AG04449 (cell line): ENCODE measurements at places on chromosomes 12 and 14.

DNA sequence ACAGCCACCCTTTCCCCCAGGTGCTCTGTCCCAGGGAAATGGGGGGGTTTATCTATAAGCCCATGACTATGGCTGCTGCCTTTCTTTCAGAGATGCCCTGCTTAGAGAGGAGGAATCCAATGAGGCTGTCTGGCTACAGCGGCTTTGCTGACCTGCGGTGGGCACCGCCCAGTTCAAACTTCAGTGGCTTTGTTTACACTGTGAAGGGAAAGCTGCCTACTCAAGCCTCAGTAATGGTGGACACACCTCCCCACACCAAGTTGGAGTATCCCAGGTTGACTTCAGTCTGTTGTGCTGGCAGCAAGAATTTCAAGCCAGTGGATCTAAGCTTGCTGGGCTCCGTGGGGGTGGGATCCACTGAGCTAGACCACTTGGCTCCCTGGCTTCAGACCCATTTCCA, 869.2 kb downstream of the SLC6A15 start:
- no peak for DNase-seq

- no peak for DNase-seq
Observed at GRCh38 chr14:43410631-43411030, 1096.5 kb downstream of the FSCB start.

DNA sequence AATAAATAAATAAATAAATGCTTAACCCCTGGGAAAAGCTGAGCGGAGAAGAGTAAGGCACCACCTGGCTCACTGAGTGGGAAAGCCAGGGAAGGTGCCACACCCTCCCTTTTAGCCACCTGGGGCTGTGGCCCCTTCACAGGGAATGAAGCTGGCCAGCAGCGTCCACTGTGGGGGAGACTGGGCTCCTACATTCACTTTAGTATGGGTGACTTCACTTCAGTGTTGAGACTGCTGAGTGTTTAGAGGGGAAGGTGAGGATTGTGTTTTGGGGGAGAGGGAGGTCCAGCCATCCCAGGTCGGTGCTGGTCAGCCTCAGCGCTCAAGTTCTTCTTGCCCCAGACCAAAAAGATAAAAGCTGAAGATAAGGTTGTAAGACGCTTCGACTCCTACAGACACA, 1.6 kb downstream of the NAB2 start:
- DNase-seq = no peak

DNA sequence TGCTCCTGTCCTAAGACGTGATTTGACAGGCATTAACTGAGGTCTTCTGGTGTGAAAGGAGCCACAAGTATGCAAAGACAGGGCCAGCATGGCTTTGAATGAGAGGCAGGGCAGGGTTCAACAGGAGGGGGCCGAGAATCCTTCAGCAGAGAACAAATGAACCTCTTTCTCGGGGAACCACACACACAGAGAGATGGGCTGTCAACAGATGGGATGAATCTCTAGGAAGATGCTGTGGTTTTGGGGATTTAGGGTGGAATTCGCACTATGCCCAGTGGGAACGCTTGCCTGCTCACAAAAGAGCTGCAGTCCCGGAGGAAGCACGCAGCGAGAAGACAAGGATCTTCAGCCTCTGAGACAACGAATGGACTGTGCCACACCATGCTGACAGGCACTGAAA, 513.4 kb downstream of the GLT1D1 start:
- DNase-seq = no peak

GRCh38 chr14:91835197-91835919, 32.0 kb downstream of the TC2N start:
- no peak for DNase-seq

DNA sequence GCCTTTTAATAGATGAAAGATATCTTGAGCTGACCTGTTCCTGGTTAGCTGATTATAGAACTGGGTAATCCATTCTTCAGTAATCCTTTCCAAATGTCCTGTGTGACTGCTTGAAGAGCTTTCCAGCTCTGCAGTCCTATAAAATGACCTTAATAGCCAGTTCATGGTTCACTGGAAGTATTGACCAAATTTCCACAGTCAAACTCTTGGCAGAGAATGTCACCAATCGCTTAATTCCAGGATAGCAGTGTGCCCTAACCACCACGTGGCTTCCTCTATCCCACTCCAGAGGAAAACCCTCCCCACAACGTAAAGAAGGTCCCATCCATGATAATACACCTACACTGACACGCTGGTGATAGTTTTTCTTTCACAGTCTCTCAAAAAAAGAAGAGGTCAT, 17.4 kb downstream of the PRKAB1 start:
- no peak for DNase-seq

DNA sequence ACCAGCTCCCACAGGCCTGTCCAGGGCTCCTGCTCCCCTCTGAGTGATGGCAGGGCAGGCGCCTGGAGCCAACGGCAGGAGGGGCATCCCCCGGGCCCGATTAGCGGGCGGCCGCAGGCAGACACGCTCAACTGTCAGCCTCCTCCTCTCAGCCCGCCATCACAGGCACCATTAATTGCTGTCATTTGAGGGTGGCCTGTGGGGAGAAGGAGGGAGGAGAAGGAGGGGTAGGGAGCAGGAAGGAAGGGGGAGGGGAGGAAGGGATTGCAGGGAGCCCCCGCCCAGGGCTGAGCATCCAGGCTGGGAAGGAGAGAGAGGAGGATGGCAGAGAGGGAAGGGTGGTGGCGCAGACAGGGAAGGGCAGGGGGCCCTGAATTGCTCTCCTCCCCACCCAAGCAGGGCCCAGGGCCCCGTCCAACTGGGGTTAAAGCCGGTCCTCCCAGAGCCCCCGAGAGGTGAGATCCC, 36.1 kb downstream of the NCOR2 start:
- no peak for DNase-seq

DNA sequence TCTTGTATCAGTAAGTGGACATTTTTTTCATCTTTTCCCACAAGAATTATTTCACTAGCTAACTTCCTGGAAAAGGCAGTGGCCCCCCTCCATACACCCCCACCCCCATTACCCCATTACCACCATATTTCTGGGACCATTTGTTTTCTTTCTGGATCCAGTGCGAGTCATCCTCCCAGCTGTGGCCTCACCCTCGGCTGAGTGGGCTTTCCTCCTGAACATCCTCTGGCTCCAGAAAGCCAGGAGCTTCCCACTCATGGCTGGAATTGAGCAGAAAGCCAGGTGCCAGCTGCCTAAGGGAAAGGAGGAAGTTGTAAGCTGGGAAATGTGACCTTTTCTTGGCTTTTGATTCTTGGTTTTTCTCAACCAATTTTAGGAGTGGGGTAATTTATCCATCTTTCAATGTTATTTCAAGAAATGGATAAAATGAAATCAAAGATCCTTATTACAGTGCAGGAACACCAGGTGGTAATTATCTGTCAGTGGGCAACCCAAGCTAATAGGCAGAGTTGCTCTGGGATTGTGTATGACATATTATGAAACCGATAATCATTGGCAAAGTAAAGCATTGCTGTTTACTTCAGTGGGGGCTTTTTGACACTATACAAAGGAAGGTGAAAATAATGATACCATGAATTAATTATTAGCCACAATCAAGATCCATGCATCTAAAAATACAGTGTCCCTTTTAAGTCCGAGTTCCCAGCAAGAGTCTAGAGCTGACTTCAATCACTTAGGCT, 124.6 kb downstream of the KICS2 start:
- no peak for DNase-seq

DNA sequence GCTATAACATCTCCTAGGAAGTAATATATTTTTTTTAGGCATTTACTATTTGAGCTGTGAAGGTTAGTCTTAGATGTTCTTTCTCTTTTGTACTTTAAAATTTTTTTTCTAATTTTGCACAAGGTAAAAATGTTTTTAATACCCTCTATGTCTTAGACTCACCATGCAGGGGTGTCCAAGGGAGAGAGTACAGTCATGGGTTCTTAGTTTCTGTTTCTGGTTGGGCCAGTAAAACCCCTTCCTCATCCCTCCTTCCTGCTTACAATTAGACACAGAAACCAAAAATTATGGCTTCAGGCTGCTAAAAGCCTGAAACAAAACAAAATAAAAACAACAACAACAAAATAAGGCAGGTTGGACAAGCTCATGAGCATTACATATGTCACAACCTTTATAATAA, 193.0 kb downstream of the SYT1 start:
- no peak for DNase-seq

DNA sequence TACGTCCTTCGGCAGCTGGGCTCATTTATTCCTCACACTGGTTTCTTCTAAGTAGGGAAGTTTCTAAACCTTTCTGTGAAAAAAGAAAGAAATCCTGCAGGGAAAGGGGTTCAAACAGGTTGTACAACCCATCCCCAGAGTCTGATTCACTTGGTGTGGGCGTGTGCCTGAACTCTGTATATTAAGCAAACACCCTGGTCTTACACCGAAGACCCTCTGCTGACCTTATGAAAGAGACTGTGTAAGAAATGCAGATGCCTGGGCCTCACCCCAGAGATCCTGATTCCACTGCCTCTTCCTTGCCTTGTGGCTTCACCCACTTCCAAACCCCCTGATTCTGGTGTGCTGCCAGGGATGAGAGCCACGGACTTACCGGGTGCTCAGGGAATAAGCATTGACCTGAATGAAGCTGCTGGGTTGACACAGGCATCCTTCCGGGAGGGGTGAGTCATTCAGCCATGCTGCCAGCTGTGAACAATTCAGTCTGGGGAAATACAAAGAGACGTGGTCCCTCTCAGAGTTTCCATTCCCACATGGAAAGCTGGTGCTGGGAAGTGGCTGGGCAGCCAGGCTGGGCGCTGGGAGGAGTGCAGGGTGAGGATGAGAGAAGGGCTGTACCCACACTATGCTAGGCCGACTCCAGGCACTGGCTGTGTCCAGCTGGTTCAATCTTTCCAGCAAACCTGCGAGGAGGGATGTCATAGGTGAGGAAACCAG, 26.5 kb upstream of the ACTN1 start:
- DNase-seq = peak; percentile 81

GRCh38 chr12:131066207-131066885, 112.6 kb downstream of the ADGRD1 start:
- no peak for DNase-seq

DNA sequence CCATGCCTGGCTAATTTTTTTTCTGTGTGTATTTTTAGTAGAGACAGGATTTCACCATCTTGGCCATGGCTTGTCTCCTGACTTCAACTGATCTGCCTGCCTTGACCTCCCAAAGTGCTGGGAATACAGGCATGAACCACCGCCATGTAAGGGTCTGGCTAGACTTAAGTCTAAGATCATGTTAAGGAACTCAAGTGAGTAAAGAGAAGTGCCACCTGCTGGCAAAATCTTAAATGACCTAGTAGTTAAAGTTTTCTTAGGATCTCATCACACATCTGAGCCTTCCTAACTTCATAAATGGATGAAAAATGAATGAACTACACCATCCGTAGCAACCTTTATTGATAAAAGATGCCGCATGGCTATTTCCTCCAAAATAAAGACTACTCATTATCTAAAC, 1.7 kb upstream of the C12orf56 start:
- no peak for DNase-seq

DNA sequence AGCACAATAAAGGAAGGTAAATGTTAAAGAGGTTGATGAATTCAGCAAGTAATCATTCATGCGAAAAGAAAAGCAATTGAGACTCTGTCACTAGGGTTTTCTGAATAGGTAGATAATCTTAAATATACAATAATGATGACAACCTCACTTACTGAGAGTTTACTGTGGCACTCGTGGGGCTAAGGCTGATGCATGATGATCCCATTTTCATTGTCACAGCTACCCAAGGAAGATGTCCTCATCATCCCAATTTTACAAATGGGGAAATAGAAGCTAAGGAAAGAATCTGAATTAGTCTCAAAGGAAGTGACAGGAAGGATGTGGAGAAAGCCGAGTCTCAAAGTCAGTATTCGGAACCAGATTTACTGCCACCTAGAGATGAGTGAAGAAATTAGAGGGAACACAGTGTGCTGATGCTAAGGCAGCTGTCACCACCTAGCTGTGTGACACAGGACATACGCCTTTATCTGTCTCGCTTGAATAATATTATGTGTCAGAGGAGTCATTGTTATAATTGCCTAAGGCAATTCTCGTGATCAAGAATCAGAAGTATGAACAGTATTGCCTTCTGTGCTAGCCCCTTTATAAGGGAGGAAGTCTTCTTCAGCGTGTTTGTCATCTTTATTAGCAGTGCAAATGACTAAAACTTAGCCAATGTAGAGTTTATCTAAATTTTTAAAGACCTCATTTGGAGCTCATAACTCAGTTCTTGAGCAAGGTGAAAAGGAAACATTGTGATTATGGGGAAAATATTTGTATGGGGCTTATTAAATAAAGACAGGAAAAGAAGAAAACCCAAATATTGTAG, 63.2 kb downstream of the ERGIC2 start:
- DNase-seq = no peak

GRCh38 chr14:101604935-101605780, 43.9 kb downstream of the DIO3 start:
- no peak for DNase-seq

- DNase-seq = no peak
Observed at GRCh38 chr12:77953528-77954205, 123.0 kb downstream of the NAV3 start.

DNA sequence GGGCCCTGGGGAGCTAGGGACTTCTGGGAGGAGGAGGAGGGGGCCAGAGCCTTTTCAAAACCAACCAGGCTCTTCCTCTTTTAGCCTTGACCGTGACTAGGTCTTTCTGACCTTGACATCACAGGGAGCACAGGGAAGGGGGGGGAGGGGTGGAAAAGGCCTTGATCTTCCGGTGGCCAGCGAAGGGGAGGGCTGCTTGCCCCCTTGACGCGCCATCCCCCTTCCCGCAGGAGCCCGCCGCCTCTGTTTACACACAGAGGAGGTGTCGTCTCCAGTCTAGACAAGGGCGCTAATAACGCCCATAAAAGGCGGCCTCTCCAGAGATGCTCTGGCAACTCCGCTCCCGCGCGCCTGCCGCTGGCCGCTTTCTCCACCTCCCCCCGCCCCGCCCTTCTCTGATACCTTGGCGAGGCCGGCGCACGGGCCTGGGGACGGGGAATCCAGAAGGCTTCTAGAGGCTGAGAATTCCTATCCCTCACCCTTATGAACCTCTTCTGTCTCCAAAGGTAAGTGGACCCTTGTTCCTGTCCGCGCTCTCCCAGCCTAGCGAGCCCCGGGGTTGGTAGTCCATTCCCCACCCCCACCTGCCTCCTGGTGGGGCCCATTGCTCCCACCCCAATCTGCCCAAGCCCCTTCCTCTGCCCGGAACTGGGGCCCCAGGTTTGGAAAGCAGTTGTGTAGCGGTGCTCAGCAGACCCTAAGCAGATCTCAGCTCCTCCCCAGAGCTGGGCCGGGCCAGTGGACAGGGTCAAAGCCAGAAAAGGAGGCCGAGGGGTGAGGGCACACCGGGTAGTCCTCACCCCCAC, 4.9 kb upstream of the HOXC12 start:
- no peak for DNase-seq

DNA sequence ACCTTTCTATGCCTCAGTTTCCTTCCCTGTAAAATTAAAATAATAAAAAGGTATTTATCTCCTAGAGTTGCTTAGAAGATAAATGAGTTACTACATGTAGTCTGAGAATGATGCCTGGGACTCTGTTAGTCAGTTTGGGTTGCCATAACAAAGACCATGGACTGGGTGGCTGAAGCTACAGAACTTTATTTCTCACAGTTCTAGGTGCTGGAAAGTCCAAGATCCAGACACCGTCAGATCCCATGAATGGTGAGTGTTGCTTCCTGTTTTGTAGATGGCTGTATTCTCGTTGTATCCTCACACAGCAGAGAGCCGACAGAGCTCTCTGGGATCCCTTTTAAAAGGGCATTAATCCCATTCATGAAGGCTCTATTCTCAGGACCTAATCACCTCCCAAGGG, 64.0 kb upstream of the LTA4H start:
- no peak for DNase-seq

- DNase-seq = peak; percentile 86
Observed at GRCh38 chr12:12899530-12900380, 8.4 kb downstream of the GPRC5A start.
